ENCODE measurements at places on chromosomes 5 and 9.

- no peak for DNase-seq
These were observed 156.9 kb upstream of the GPR151 start for GRCh38 chr5:146672866-146673265.

GRCh38 chr9:61673247-61673646, 483.4 kb downstream of the SPATA31A7 start:
- DNase-seq, result no peak

DNA sequence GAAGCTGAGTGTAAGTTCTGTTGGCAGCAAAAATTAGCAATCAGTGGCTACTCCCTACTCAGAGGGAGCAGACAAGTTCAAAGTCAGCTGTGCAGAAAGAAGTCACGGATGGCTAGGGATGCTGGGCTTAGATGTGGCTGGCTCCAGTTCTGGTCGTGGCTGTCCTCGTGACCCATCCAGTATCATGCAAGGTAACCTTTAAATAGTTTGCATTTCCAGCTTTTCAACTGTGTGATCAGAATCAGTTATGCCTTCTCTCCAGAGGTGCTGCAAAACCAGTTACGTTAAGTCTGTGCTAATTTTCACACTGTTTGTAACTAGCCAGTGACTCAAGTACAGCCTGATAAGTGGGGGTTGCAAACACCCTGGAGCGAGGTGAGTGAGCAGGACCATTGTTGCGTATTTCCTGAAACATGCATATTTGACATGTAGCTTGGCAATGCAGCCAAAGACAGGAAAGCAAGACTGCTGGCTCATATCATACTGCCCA, 302.4 kb downstream of the ATPSCKMT start:
- no peak for DNase-seq

GRCh38 chr9:136528716-136529341, 17.0 kb downstream of the NOTCH1 start:
- no peak for DNase-seq

- DNase-seq, result no peak
These were observed 21.0 kb upstream of the ALDH1B1 start for GRCh38 chr9:38371495-38371894.
